Activated CD4-positive, CD25-positive, alpha-beta regulatory T cell (primary cell): ENCODE measurements at places on chromosomes 7 and 10.

DNA sequence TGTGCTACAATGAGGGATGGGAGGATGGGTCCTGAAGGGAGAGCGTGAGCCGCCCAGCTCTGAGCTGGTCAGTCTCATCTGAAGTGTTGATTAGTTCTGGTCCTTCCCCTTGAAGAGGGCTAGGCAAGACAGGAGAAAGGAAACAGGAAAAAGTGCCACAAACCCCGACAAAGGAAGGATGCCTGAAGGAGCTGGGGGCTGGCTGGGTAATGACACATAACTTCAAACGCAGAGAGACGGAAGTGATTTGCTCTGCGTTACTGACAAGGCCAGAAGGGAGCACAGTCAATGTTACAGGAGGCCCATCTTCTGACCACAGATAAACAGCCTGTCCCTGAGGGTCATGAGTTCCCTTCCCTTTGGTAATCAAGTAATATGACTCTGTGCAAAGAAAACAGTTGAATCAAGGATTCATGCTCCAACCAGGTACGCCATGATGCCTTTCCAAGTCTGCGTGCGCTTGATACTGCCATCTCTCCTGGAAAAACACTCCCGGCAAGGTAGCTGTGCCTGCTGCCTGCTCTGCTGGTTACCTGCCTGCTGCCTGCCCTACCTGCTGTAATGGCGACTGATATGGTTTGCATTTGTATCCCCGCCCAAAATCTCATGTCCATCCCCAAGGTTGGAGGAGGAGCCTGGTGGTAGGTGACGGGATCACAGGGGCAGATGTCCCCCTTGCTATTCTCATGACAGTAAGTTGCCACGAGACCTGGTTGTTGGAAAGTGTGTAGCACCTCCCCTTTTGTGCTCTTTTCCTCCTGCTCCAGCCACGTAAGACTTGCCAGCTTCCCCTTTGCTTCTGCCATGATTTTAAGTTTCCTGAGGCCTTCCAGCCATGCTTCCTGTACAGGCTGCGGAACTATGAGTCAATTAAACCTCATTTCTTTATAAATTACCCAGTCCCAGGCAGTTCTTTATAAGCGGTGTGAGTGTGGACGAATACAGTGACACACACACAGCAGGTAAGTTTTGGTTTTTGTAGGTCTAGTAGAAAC, 57.9 kb downstream of the GRB10 start:
- DNase-seq = no peak

DNA sequence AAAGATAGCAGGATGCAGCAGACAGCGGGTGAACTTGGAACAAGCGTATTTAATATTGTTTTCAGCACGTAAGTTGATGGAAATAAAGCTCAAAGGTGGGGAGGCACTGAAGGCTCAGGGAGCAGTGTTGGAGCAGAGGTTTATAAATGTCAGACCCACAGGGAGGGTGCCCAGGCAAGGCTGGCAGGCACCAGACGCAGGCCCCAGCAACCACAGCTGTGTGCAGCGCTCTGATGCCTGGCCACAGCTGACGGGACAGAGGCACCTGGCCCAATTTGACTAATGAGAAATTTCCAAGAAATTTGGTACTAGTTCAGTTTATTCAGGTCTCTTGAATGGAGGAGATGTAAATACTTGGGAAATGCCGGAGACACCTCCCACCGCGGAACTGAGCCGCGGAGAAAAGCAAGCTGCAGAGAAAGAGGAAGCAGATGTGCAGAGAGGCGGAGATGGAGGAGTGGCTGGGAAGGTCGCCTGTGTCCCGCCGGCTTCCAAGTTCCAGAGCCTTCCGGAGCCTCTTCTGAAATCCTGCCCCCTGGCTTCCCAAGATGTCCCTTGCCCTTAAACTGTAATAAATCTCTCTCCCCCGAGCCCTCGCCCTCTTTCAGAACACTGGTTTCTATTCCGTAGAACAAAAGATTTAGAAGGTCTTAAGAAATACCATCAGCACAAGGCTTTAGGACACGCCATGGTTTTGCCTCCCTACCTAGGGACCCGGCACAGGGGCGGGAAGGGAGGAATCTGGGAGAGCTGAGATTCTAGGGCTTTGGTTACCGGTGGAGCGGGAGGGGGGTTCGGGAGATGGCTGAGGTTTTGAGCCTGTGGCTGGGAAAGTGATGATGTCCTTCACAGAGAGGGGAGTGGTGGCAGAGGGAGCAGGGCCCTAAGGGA, 38.4 kb upstream of the PLXNA4 start:
- no peak for DNase-seq

- DNase-seq = no peak
Observed at GRCh38 chr7:135186841-135187253, 16.3 kb upstream of the CYREN start.

GRCh38 chr10:124294811-124295770, 123.6 kb downstream of the OAT start:
- no peak for DNase-seq

DNA sequence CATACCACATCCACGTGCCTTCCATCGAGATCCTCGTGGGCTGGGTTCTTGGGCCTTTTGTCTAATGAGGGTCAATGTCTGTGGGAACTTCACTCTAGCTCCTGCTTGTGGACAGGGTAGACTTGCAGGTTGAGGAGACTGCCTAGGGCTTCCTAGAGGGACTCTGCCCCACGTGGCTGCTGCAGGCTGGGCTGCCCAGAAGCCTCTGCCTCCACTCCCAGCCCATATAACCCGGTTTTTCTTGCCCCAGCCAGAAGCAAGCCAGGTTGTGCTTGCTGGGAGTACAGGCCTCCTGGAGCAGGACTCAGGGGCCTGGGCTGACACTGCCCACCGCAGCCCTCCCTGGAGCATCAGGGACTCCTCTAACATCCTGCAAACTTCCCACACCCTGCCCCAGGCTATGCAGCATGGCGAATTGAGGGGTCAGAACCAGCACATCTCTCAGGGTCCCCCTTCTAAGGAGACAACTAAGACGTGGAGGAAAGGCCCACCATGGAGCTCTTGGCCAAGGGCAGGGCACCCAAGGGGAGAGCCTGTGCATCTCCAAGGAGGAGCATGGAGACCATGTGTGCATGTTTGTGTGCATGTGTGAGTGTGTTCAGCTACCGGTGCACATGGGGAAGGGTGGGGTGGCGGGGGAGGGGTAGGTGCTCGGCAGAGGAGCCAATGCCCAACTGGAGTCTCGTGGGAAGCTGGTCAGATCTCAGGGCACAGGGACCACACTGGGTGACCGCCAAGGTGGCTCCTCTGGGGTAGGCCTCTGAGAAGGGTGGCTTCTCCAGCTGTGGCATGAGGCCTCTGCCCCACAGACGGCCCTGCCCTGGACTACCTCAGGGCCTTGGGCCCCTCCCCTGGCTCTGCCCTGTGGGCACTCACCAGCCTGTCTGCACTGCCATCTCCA, 62.6 kb downstream of the RASGEF1A start:
- DNase-seq = no peak

GRCh38 chr7:158917818-158918217, 61.5 kb downstream of the DYNC2I1 start:
- no peak for DNase-seq

- no peak for DNase-seq
Observed at GRCh38 chr10:100894033-100894432, 18.7 kb upstream of the SLF2 start.

- no peak for DNase-seq
Observed at GRCh38 chr10:34198953-34199352, 616.1 kb downstream of the PARD3 start.

GRCh38 chr7:77991656-77992055, 193.1 kb downstream of the PHTF2 start:
- no peak for DNase-seq
